ENCODE measurements at places on chromosomes 1 and 21.

DNA sequence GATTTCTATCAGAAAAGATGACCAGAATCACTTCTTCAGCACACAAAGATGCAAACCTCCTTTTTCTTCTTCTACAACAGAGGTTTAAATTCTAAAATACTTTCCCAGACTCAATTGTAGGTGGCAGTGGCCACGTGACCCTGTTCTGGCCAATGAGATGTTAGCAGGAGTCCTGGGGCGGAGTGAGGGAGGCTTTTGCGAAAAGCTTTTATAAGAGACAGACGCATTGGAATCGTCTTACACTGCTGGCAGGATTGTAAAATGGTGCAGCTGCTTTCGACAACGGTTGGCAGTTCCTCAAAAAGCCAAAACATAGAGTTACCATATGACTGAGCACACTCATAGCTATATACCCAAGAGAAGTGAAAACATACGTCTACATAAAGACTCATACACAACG is 87.0 kb upstream of the MAGI3 start:
- H3K27me3 ChIP-seq, result no peaks in the 10 kb centered on the region
- H3K4me1 ChIP-seq, result no peaks in the 10 kb centered on the region
- no peak for DNase-seq
- no peaks in the 10 kb centered on the region for H3K36me3 ChIP-seq

- H3K4me1 ChIP-seq, result no peaks in the 10 kb centered on the region
- DNase-seq, result no peak
- H3K36me3 ChIP-seq, result no peaks in the 10 kb centered on the region
- H3K4me3 ChIP-seq, result no peak overlapping the region
Observed at GRCh38 chr1:43622901-43623780, 26.8 kb upstream of the KDM4A start.

GRCh38 chr21:25179116-25179515 is 428.2 kb downstream of the MRPL39 start:
- H3K27ac ChIP-seq, result no peak overlapping the region
- DNase-seq, result no peak
- H3K27me3 ChIP-seq, result no peaks in the 10 kb centered on the region
- no peaks in the 10 kb centered on the region for H3K4me1 ChIP-seq
- H3K36me3 ChIP-seq, result no peaks in the 10 kb centered on the region

DNA sequence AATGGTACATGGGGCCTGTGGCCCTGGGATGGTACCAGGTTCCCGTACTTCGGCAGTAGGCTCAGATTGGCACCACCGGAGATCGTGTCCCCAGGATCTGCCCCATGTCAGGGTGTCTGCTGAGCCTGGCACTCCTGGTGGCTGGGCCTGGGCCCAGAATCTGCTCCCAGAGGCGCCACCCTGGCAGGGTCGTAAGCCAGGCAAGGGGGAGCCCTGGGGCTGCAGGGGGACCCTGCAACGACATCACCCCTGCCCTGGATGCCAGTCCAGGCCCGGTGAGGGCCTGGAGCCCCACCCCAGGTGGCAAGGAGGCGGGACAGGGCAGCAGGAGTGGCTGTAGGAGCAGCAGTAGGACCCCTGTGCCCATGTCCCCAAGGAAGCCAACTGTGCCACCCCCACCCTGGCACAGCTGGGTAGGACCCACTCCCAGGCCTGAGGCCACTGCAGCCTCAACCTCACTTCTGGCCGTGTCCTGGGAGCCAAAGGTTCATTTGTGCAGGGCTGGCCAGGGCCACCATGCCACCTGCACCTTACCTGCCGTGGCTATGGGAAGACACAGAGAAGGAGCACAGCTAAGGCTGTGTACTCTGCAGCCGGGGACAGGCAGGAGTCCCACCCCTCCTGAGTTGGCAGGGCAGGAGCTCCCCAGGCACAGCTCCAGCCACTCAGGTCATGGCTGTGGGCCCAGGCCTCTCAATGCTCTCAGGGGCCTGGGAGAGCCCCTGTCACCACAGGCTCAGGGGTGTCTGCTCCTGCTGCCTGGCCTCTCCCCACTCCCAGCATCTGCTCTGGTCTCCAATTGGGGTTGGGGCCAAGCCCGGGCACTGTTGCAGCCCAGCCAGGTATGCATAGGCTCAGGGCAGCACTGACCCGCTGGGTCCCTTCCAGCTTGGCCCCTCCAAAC is 141.7 kb downstream of the EIF4G3 start:
- no peak overlapping the region for H3K27ac ChIP-seq
- DNase-seq, result peak; percentile 76
- no peaks in the 10 kb centered on the region for H3K27me3 ChIP-seq
- no peaks in the 10 kb centered on the region for H3K36me3 ChIP-seq

DNA sequence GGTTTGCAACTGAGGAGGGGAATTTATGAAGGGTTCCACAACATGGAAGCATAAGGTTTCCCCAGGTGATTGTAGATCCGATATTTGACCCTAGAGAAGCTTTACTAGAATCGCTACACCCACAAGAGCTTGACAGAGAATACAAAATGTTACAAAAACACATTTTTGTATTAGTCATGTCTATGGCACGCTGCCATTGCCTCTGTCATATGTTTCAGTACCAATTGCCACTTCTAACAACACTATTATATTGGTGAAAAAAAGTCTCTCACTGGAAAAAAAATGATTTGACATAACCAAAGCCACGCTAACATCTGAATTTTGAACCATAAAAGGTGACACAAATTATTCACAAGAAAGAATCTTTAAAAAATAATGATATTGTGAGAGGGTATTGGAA is 214.5 kb downstream of the KCNT2 start:
- no peak for DNase-seq
- H3K4me1 ChIP-seq, result no peaks in the 10 kb centered on the region

Data from heart right ventricle (tissue), 16 donors.